ENCODE measurements at places on chromosomes 3 and 15. TPM values are rescaled to one million over a fixed set of nuclear protein-coding genes. Genes with fewer than 3 reads are reported as not detected.

The AMOTL2 gene
- 42.4 TPM for total RNA-seq

The RPLP1 gene
- 1,153 TPM for total RNA-seq

The SAXO2 gene
- 2.2 TPM for total RNA-seq

The CD200R1 gene
- total RNA-seq, result 0.72 TPM

The UROC1 gene
- total RNA-seq, result not detected

The ITGB5 gene
- total RNA-seq, result 33.8 TPM

The ACTRT3 gene
- 3.1 TPM for total RNA-seq

The HDC gene
- total RNA-seq, result not detected

The NOX5 gene
- 0.45 TPM for total RNA-seq

The KBTBD8 gene
- 0.66 TPM for total RNA-seq

The ARNT2 gene
- total RNA-seq, result 19.9 TPM

The PP2D1 gene
- not detected for total RNA-seq

The CRELD1 gene
- total RNA-seq, result 20.2 TPM

The EFCC1 gene
- 10.0 TPM for total RNA-seq

The TGM5 gene
- not detected for total RNA-seq

The FAM227B gene
- 7.0 TPM for total RNA-seq

The PIERCE2 gene
- 0.91 TPM for total RNA-seq

The LRRC3B gene
- 0.28 TPM for total RNA-seq

The RBP2 gene
- total RNA-seq, result not detected

The CPA3 gene
- 2.7 TPM for total RNA-seq

The ACAP2 gene
- 63.7 TPM for total RNA-seq

The CALML4 gene
- 3.2 TPM for total RNA-seq

The C3orf22 gene
- total RNA-seq, result not detected

The MED12L gene
- 0.65 TPM for total RNA-seq

The PLA2G4B gene
- total RNA-seq, result 4.8 TPM

The MAGI1 gene
- 6.9 TPM for total RNA-seq

The FSD2 gene
- not detected for total RNA-seq

The PPP1R14D gene
- not detected for total RNA-seq

The CCDC39 gene
- total RNA-seq, result 0.86 TPM

The ROPN1 gene
- not detected for total RNA-seq

The LRRC31 gene
- total RNA-seq, result not detected

The MOBP gene
- 0.72 TPM for total RNA-seq

The TNFAIP8L3 gene
- 27.6 TPM for total RNA-seq

The APOD gene
- 38.0 TPM for total RNA-seq

The USP13 gene
- 26.3 TPM for total RNA-seq

The TMEM45A gene
- total RNA-seq, result 6.7 TPM

The RLBP1 gene
- total RNA-seq, result not detected

The PLSCR4 gene
- total RNA-seq, result 54.3 TPM

The NR2E3 gene
- not detected for total RNA-seq

The PRSS50 gene
- total RNA-seq, result 0.69 TPM

The CNTN6 gene
- not detected for total RNA-seq

The TMC3 gene
- total RNA-seq, result 0.05 TPM

The MUC13 gene
- 1.5 TPM for total RNA-seq

The GADL1 gene
- 0.24 TPM for total RNA-seq

The TEX55 gene
- total RNA-seq, result not detected

The CRABP1 gene
- not detected for total RNA-seq

The MESP1 gene
- total RNA-seq, result 1.3 TPM

The MASP1 gene
- 5.4 TPM for total RNA-seq

The CAPN3 gene
- 19.1 TPM for total RNA-seq

The CYP8B1 gene
- total RNA-seq, result not detected

The CEMIP gene
- total RNA-seq, result 5.4 TPM

The LRRC49 gene
- 14.9 TPM for total RNA-seq

The WDR48 gene
- total RNA-seq, result 40.1 TPM

The SST gene
- total RNA-seq, result 0.71 TPM

The SAMMSON gene
- 0.52 TPM for total RNA-seq

Data from ovary (tissue), 10 donors.